ENCODE measurements at places on chromosomes 5 and 9.

- DNase-seq: no peak
These were observed 37.7 kb downstream of the NEUROG1 start for GRCh38 chr5:135497971-135498636.

- DNase-seq: no peak
These were observed 593.5 kb downstream of the CETN3 start for GRCh38 chr5:89816038-89816437.

- no peak for DNase-seq
These were observed 17.7 kb downstream of the JAK2 start for GRCh38 chr9:5002811-5003210.

DNA sequence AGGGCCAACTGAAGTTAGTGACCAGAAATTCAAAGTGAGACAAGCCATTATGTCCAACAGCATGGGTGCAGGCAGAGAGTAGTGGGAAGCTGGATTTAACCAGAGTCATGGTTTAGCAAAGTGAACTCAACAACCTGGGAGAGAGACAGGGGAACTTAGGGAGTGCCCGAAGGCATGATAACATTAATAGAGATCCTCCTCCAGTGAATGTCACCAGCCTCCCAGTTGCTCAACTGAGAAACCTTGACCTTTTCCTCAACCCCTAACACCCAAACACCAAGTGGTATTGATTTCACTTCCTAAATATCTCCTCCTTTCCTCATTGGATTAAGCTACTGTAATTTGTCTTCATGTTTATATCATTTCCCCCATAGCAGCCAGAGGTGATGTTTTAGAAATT, 42.6 kb downstream of the HMGCS1 start:
- DNase-seq: no peak

GRCh38 chr9:74006935-74007334, 490.2 kb upstream of the RORB start:
- no peak for DNase-seq

GRCh38 chr9:22392523-22392922, 54.1 kb upstream of the DMRTA1 start:
- DNase-seq: no peak

DNA sequence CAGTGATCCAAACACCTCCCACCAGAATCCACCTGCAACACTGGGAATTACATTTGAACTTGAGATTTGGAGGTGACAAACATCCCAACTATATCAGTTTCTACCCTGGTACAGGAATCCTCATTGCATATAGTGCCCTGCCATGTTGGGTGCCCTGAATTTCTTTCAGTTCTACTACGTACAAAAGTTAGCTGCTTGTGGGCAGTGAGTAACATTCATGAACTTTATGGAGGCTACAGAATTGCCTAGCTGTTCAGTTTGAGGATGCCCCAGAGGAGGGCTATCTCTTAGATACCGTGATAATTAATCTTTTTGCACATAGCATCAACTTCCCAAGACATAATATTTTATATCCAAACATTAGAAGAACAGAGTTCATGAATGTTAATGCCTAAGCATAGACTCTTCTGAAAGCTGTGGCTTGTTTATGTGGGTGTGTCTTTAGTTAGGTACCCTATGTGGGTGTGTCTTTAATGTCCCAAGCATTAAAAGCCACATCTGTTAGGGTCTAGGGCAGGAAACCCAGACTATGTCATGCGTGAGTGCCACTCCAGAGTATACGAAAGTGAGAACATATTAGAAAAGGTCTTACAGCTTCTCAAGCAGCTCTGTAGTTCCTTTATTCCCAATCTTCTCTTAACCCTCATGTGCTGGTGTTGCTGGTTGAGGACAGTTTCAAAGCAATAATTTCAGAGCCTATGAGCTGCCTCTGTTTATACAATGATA, 47.0 kb upstream of the CHD1 start:
- no peak for DNase-seq

- no peak for DNase-seq
These were observed 345.7 kb downstream of the TLE4 start for GRCh38 chr9:79917421-79917820.

GRCh38 chr5:34523387-34523726, 132.8 kb upstream of the RAI14 start:
- no peak for DNase-seq

DNA sequence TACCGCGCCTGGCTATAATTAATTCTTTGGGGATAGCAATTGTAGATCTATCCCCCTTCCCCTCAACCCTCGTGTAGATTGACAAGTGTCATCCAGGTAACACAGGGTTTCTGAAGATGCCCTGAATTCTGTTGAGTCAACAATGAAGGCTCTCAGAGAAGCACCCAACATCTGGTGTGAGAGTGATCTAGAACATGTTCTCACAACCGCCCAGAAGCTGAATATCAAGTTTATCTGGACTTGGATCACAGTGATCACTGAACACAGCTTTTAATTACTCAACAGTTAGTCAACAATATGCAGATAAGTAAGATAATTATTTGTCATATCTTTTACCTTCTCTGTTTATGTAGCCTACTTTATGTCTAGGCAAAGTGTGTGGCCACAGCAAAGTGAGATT, 204.2 kb upstream of the RGMB start:
- no peak for DNase-seq

GRCh38 chr5:59542851-59543820, 350.4 kb downstream of the PDE4D start:
- no peak for DNase-seq
